ENCODE measurements at places on chromosomes 7 and 10.

DNA sequence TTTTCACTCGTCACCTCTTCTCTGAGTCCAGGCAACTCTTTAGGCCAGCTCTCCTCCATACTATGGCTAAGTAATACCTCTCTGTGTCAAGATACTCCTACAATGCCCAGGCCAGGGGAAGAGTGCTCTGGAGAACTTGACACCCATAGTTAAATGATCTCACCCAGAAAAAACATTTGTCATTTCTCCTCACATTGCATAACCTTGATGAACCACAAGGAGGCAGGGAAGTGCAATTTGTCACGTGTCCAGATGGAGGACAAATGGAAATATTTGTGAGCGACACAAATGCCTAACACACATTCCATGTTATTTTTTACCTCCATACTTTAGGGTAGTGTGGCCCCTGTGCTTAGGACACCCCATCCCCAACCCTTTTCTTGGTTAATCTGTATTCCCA is 78.3 kb downstream of the HTR7 start:
- DNase-seq = no peak

- DNase-seq = no peak
Observed at GRCh38 chr10:24701447-24701846, 22.2 kb downstream of the ARHGAP21 start.

GRCh38 chr10:75662715-75663114 is 231.3 kb downstream of the LRMDA start:
- DNase-seq = no peak

GRCh38 chr10:21452203-21452602 is 73.3 kb downstream of the SKIDA1 start:
- no peak for DNase-seq

DNA sequence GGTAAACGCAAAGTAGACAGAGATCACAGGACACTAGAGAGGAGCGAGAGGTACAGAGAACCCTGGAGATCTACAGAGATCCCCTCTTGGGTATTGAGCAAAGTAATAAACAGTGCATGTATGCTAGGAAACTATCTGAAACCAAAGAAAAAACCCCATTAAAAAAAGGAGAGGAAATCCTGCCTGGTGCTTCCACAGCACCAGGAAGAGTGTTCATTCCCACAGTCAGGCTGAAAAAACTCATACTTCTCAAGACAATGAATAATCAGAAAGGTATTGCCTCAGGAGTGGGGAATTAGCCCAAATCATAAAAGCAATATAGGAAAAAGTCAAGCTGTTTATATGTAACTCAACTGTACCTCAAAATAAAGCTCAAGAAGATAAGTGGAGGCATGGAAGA is 59.1 kb downstream of the ANKRD26 start:
- no peak for DNase-seq
